ENCODE measurements at places on chromosomes 16 and 17. TPM values are rescaled to one million over a fixed set of nuclear protein-coding genes. Genes with fewer than 3 reads are reported as not detected.

Gene NRN1L
- total RNA-seq, result not detected

Gene RDM1
- not detected for total RNA-seq

Gene ERCC4
- 9.1 TPM for total RNA-seq

Gene SPATA22
- 0.49 TPM for total RNA-seq

Gene KRTAP2-3
- total RNA-seq, result not detected

Gene NETO2
- 43.0 TPM for total RNA-seq

Gene WFIKKN2
- not detected for total RNA-seq

Gene BCAS3
- total RNA-seq, result 33.8 TPM

Gene ITGAD
- not detected for total RNA-seq

Gene CES5A
- total RNA-seq, result not detected

Gene OTOA
- total RNA-seq, result 0.36 TPM

Gene MT1M
- total RNA-seq, result 1.6 TPM

Gene CLEC19A
- total RNA-seq, result not detected

Gene GCGR
- not detected for total RNA-seq

Gene GAST
- total RNA-seq, result not detected

Gene AATK
- total RNA-seq, result 0.16 TPM

Gene RHBDF1
- 44.0 TPM for total RNA-seq

Gene TBC1D3C
- total RNA-seq, result not detected

Gene IRF8
- not detected for total RNA-seq

Gene SOST
- total RNA-seq, result not detected

Gene CDC42EP4
- 64.1 TPM for total RNA-seq

Gene SMPD3
- 0.24 TPM for total RNA-seq

Gene KRT15
- total RNA-seq, result 0.32 TPM

Gene MT1H
- total RNA-seq, result not detected

All from hair follicle dermal papilla cell (primary cell).